Large intestine (tissue), 12 donors: ENCODE measurements at places on chromosomes 4 and X.

- DNase-seq, result peak; percentile 22
Measured at GRCh38 chr4:16264798-16265197, 38.5 kb upstream of the TAPT1 start.

- no peak for DNase-seq
Measured at GRCh38 chr4:187840814-187841213, 154.8 kb upstream of the ZFP42 start.

GRCh38 chr4:180285796-180286195 is 1957.4 kb upstream of the TENM3 start:
- no peak for DNase-seq

DNA sequence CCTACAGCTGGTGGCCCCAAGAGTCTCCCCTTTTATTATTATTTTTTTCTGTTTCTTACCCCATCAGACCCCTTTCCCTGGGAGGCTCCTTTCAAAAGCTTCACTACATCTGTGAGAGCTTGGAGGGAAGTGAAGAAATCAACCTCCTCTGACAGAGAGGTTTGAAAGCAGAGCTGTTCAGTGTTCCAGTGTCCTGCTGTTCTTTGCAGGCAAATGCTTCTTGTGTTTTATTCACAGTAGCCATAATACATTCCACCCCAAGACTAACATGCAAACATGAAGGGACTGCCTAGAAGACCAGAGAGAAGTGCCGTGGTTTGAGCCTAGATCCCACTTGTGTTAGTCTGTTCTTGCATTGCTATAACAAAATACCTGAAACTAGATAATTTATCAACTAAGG is 192.1 kb downstream of the PTTG2 start:
- no peak for DNase-seq

- DNase-seq, result no peak
Measured at GRCh38 chrX:19707246-19707871, 180.0 kb downstream of the SH3KBP1 start.

DNA sequence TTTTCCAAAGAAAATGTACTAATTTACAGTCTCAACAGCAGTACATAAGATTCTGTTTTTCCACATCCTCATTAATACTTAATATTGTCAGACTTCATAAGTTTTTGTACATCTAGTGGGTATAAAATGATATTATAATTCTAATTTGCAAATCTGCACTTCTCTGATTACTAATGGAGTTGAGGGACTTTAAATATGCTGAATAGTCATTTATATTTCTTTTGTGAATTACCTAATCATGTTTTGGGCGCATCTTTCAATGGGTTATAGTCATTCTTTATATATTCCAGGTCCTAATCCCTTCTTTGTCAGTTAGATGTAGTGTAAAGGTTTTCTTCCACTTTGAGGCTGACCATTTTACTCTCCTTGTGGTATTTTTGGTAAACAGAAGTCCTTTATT is 96.1 kb downstream of the KDR start:
- no peak for DNase-seq

- DNase-seq, result peak; percentile 51
Measured at GRCh38 chr4:124111922-124112321, 600.6 kb downstream of the ANKRD50 start.

DNA sequence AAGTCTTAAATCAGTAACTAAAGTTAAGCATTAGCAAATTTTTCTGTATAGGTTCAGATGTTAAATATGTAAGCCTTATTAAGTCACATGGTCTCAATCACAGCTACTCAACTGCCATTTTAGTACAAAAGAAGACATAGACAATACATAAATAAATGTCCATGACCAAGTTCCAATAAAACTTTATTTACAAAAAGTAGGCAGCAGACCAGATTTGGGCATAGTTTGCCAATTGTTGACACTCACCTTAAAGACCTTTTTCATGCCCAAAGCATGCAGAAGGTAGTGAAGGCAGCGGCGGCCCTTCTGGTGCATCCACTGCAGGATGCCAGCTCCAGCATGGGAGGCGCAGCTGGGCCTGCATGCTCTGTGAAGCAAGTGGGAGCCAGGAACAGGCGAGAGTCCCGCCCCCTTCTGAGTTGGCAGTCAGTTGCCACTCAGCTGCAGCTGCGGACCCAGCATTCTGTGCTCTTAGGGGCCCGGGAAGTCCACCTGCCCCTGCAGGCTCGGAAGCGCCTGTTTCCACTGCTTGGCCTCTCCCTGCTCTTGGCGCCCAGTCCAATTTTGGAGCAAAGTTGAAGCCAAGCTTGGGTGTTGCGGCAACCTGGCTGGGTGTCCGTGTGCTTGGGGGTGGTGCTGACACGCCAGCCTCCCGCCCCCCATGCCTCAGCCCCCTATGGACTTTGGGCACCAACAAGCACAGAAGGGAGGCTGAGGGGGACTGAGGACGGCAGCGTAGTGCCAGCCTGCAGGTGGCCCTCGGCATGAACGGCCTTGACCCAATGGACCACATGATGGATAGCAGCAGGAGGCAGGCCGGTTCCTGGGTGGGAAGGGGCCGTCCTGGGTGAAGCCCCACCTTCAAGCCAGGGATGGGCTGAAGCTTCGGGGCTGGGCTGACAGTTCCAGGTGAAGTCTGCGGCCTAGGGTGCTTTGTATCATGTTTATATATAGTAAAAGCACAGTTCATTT is 42.4 kb upstream of the PABPC4L start:
- DNase-seq, result no peak
